CD4-positive, alpha-beta T cell treated with Interleukin-12 subunit alpha and Interleukin-12 subunit beta, for 1 hour (primary cell): ENCODE measurements at places on chromosomes 7 and 10.

GRCh38 chr10:31646519-31646918 lies 282.1 kb downstream of the ARHGAP12 start:
- no peak for DNase-seq

DNA sequence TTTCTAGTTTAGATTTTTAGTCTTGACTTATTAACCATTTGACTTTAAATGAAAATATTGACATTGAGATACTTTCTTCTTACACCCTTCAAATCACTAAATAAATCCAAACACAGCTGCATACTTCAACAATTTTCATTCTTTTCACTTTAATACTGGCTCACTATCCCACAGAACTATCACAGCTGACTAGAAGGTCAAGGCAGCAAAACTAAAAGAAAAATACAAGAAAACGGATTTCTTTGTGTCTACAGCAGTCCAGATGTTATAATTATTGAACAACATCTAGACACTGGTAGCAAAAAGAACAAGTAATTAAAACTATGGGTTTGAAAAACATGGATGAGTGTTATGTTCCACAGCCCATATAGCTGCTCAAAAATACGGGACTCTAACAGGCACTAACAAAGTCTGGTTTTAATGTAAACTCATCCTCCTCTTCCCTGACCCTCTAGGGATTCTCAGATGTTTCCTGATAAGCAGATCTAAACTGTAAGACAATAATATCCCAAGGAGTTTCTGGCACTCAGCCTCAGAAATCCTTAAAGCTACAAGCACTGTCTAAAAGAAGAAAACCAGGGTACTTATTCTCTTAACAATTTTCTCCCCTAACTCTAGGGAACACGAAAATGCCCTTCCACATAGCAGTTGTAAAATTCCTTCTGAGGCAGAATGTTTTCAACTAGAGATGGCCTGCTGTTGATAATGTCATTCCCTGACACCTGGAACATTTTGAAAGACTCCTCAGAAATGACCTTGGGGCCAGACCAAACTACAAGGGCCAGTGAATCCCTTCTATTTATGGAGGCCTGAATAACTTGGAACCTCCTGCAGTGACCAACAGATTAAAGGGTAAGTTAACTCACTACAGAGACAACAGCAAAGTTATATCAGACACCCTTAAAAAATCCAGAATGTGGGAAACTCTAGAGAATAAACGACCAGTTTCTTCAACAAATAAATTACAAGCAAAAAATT lies 12.8 kb downstream of the DNMBP start:
- no peak for DNase-seq

- no peak for DNase-seq
Observed at GRCh38 chr10:26859241-26860101, 1.3 kb downstream of the ABI1 start.

DNA sequence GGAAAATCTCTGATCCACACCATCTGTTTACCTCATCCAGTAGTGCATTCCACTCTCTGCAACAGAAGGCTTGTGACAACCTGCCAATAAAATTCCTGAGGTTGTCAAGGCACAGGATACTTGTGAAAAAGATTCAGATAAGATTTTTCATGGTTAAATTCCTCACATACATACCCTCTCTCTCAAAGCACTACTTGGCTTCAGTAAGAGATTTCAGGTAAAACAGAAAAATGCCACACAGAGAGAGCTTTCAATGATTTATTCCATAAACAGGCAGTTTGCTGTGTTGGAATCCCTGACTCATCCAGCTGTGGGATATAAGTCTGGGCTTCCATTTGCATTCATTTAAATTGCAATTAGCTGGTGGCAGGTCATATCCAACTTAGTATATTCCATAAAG lies 99.7 kb upstream of the CAV2 start:
- no peak for DNase-seq

GRCh38 chr7:105978035-105978434 lies 15.0 kb downstream of the CDHR3 start:
- DNase-seq: no peak

DNA sequence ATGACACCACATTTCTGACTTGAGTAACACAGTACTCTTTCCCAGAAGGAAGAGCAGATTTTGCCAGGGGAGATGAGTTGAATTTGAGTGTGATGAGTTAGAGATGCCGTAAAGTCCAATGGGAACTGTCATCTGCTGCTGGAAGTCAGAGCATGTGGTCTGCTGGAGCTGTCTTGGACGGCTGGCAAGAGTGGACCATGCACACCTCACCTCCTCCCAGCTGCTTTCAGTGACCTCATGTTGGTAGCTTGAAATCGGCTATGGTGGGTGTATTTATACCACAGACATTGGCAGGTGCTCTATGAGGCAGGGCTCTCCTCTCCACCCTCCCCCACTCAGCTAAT lies 82.3 kb downstream of the COL13A1 start:
- no peak for DNase-seq

DNA sequence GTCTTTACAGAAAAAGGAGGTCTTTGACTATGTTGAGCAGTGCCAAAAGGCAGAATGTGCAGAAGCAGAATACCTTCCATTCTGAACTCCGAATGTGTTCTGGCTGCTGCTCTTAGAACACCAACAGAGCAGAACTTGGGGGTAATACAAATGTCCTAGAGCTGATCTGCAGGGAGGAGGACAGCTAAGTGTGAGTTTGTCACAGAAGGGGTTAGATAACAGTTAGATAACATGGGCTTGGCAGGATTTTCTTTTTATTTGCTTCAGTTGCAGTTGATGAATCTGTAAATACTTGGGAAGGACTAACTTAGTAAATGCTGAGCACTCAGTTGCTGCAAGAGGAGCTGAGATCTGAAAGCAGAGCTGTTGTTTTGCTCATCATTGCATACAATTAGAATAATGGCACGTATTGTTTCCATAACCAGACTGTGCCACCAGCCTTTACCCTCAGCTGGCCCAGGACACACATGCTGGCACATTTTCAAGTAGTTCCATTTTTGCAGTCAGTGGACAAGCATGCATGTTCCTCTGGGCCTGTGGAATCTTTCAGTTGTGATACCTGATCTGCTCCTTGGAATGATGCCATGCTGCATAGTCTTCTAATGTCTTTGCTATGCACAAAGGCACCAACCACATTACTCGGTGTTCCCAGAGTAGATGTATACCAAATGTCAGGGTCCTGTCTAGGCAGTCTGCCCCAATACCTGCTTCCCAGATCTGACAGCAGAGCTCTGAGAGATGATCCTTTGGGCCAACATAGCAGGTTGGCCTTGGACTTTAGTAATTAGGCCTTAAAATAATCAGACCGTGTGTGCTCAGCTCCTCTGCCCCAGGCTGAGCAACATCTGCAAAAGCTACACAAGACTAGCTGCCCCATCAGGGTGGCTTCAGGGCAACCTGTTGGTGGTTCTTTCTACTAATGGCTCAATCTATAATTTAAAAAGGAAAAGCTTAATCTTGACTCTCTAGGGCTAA lies 55.7 kb downstream of the GSDME start:
- DNase-seq: no peak

GRCh38 chr7:106023369-106024322 lies 60.6 kb downstream of the CDHR3 start:
- no peak for DNase-seq

GRCh38 chr10:129756912-129757901 lies 206.9 kb downstream of the EBF3 start:
- DNase-seq: no peak

- DNase-seq: peak; percentile 27
Observed at GRCh38 chr10:23439452-23439960, 631 bp downstream of the OTUD1 start.

DNA sequence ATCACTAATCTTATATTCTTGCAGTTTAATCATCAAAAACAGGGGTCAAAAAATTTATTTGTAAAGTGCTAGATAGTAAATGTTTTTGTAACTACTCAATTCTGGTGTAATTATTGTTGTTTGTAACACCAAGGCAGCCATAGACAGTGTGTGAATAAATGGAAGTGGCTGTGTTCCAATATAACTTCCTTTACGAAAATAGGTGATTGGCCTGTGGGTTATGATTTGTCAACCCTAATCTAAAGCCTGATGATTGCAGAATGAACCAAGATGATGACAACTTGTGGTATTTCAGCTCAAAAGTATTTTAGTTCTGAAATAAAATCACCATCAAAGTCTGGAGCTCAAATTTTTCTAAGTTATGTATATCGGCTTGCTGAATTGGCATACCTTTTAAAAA lies 34.4 kb upstream of the ETV1 start:
- DNase-seq: no peak

DNA sequence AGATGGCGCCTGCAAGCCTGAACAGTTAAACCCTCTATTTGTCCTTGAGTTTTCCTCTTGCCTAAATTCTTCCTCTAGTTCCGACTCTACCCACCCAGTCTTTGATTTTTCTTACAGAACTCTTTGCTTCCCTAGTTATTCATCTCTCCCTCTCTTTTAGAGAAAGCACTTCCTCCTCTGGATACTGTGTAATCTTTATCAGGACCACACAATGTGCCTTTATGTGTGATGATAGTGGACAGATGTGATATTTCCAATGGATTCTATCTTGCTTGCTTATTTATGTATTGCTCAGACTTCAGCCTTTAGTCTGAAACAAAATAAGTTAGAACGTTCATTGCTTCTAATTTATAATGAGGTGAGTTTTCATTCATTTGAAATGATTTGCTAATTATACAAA lies 79.5 kb upstream of the CAV2 start:
- DNase-seq: no peak

GRCh38 chr7:229184-229964 lies 37.0 kb downstream of the FAM20C start:
- DNase-seq: no peak

DNA sequence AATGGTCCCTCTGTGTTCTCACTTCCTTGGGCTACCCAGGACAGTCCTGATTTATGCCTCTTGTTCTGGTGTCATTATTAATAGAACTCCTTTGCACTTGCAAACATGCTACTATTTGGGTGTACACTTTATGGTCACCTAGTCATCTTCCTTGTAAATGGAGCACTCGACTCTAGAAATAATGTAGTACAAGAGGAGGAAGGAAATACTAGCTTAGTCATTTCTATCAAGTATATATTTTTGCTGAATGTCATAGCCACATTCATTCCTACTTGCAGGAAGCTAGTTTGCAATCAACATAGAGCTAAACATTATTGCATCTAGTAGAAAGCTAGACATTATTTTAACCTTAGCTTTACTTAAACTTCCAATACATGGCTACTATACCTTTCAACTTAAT lies 335.3 kb downstream of the MAGI2 start:
- DNase-seq: no peak

DNA sequence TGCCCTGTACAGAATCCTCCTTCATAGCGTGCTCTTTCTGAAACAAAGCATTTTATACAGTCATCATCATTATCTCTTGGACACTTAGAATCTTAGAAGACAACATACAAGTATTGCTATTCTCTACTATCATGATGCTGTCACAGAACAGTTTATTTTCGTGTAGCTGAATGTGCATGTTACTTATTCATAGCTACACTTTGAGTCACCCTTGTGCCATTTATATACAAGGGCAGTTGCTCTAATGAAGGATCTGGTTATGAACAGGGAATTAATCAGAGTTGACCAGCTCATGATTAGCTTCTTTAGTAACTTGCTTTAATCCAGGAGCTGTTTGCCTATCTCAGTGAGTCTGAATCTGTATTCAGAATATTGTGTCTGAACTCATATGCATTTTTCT lies 11.2 kb downstream of the CASP2 start:
- DNase-seq: no peak

- no peak for DNase-seq
Observed at GRCh38 chr10:103423748-103424147, 27.3 kb downstream of the PDCD11 start.
